ENCODE measurements at places on chromosomes 12 and 14.

- no peak for DNase-seq
Measured at GRCh38 chr14:24918822-24919221, 131.1 kb downstream of the STXBP6 start.

DNA sequence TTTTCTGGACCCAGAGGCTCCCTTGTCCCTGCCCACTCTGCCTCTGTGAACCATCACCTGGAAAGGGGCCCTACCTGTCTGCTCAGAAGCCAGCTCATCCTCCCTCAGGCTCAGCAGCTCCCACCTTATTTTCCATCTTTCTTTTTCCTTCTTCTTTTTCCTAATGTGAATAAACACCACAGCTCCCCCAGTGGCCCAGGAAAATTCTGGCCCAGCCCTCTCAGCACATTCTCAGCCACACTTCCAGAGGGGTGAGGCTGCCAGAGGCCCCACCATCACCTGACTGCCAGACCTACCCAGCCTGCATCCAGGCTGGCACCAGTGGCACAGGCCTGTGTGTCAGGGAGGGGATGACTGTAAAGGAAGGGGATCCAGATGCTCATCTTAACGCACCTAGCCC lies 23.0 kb downstream of the ZFHX2 start:
- DNase-seq, result no peak

DNA sequence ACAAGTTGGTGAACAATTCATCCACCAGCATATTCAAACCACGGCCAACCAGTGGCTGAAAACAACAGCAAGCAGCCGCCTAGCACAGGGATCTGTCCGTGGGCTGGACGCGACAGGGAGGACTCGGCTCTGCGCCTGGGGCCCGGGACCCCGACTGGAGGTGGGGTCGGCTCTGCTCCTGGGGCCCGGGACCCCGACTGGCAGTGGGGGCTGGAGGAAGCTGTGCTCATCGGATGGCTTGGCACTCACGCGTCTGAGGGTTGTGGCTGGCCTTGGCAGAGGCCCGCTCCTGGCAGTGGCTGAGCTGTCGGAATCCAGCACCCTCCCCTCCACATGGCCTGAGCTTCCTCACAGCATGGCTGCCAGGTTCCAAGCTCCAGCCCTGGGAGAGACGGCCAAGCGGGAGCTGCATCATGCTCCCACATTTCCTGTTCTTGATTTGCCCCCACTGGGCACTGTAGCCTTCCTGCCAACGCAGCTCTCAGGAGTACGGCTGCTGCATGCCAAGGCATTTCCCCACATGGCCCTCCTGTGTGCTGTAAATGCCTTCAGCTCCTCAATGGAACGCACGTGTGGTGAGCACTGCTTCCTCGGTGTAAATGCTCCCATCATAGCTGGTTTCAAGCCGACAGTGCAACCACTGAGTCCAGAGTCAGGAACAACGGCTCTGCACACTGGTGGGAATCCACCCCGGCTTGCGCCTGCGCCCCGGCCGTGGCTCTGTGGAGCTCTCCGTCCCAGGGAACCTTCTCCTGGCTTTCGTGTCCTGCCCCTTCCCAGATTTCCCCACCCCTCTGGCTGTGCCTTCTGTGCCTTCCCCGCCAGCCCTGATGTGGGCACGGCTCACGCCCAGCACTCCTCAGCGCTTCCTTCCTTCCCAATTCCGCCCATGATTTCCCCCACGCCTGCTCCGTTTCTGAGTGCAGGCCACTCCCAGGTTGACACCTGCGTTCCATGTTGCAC lies 7.3 kb upstream of the GALNT9 start:
- no peak for DNase-seq

GRCh38 chr12:18882690-18883089 lies 144.8 kb downstream of the CAPZA3 start:
- no peak for DNase-seq

DNA sequence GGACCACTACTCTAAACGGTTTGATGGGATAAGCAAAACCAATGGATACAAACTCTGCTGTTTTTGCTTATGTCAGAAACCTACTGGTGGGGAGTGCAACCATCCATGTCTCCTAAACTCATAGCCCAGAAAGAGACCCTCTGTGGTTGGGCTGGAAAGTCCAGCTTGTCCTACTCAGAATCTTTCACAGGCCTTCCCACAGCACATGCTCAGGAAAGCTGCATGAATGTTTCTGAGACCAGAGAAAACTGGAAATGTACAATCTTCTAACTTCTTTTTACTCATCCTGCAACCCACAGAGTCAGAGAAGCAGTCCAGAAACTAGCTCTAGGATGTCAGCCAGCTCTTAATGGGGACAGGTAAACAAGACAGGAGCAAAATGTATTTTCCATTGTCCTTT lies 73.3 kb downstream of the ANO2 start:
- DNase-seq, result no peak
